SW 1271 (cell line): ENCODE measurements at places on chromosomes 11 and 22.

DNA sequence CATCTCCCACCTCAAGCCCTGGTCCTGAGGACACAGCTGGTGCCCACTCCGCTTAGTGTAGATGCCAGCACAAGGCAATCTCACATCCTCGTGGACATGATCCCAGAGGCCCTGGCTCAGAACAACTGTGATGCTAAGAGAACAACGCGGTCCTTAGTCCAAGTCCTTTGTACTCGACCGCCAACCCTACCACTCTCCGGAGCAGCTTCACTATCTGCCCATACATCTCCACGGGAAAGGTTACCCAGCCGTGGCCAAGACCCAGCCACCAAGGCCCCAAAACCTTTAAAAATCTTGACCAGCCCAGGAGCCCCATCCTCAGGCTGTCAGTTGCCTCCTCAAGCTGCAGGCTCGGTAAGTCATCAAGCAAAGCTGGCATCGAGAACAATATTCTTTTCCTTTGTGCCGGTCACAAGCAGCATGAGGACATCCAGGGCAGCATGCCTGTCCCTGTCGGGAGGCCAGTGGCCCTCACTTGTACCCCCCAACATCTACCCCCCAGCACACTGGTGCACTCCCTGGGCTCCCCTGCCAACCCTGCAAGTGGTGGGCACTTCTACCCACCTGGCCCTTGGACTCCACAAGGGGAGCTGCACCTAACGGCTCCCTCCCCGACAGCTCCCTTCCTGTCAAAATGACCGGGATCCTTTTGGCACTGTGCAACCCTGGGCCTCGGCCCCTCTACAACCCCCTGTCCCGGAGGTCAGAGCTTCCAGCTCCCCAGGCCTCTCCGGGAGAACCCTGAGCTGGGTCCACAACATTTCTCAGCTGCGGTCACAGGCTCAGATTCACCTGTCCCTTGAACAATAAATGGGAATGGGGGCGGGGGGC lies 2.5 kb downstream of the OSBPL5 start:
- no peak for DNase-seq

DNA sequence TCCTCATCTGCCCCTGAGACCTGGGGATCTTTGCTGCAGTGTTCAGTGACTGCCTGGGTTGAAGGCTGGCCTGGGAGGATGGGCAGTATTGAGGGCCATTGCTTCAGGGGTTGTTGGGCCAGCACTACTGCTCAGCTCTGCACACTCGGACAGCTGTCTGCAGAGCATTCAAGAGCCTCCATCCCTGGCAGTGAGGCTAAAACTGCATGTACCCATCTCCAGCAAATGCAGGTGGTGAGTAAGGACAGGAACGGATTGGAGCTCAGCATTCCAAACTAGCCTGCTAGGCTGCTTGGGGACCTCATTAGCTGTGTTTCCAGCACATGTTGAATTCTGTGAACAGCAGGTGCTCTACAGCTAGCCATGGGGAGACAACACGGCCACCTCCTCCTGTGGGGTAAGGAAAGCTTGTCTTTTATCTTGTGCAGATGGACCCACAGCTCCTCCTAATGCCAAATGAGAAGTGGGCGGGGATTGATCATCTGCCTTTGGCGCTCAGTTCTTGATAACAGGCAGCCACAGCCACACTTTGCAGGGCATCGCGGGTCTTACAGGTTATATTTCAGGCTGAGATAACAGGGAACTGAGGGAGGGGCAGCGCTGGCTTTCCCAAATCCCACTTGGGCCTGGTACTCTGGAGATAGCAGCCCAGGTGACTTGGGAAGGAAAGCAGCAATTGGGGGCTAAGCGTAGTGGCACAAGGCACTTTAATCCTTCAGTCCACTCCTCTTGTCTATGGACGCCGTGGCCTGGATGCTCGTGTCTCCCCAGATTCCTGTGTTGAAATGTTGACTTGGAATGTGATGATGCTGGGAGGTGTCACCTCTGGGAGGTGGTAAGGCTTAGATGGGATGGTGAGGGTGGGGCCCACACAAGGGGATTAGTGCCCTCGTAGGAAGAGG lies 254.5 kb upstream of the B3GAT1 start:
- DNase-seq, result no peak

GRCh38 chr11:17014321-17014832 lies at the start of gene PLEKHA7:
TSS of gene PLEKHA7 (minus strand) at chr11:17014414. CDS start at chr11:17014401, 13 bp downstream.
- no peak for DNase-seq

DNA sequence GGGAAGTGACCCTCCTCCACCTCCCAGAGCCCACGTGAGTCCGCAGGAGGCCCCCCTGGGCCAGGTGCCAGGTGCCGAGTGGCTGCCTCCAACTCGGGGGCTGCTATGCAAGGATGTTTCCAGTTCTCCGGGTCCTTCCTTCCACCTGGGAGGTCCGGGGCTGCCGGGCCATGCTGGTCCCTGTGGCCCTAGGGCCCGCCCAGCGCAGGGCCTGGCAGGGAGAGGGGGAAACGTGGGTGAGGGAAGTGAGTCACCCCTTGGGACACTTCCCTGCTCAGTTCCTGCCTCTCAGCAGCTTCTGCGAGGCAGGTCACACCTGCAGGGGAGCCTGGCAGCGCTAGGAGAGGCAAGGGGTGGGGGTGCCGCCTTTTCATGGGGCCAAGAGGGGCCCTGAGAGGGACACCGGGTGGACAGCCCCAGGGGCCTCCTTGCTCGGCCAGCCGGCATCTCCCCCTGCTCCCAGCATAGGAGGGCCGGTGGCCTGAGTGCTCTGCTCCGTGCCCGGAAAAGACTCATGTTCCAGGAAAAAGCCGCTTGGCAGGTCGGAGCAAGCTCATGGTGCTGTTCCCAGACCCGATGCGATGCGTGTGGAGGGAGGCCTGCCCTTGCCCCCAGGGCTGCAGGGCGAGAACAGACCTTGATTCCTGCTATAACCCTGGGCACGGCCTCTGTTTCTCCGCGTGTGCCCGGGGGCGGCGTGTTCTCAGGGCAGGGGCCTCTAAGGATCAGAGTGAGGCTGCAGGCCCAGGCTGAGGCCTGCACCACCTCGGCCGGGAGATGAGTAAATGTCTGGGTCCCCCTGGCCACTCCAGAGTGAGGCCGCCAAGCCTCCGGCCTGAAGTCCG lies 30.3 kb upstream of the WNT7B start:
- peak; percentile 26 for DNase-seq

GRCh38 chr22:43570531-43571165 lies 158.8 kb downstream of the MPPED1 start:
- DNase-seq, result no peak

- DNase-seq, result no peak
Measured at GRCh38 chr22:27654546-27655445, 146.8 kb downstream of the MN1 start.

- no peak for DNase-seq
Measured at GRCh38 chr11:75311858-75312288, 39.6 kb downstream of the ARRB1 start.
